Fibroblast of the aortic adventitia (primary cell): ENCODE measurements at places on chromosomes 11 and 22. TPM values are rescaled to one million over a fixed set of nuclear protein-coding genes. Genes with fewer than 3 reads are reported as not detected.

PRRG4 gene
- 0.36 and 0.49 TPM in 2 replicates for total RNA-seq

LDLRAD3 gene
- total RNA-seq, result 8.6 and 10.8 TPM in 2 replicates

MMP7 gene
- not detected in 2 replicates for total RNA-seq

TRPT1 gene
- 18.9 and 33.3 TPM in 2 replicates for total RNA-seq

DNA sequence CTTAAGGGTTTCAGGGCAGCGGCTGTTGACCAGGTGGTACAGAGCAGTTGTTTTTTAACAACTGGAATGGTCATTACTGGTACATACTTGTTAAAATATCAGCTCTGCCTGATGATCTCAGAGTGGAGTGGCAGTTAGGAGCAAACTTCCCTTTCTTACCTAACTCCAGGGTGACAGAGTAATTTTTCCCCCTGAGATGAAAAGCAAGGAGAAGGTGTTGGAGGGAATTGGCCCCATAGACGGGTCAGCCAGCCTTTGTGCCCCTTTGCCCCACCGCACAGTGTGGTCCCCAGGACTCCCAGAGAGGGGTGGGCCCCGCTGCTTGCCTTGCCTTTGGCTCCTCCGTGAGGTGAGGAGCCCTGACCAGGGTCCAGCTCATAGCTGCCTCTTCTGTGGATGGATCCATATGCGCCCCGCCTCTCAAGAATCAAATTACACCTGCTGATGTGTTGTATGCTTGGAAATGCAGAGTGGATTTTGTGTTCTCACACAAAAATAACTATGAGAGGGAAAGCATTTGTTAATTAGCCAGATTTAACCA lies 27.0 kb upstream of the SORL1-AS1 start:
- no peak for DNase-seq

GRCh38 chr22:36299911-36300310 lies 47.0 kb downstream of the APOL1 start:
- DNase-seq, result no peak

- no peak for DNase-seq
Observed at GRCh38 chr22:40414838-40415505, 44.6 kb downstream of the SGSM3 start.

DNA sequence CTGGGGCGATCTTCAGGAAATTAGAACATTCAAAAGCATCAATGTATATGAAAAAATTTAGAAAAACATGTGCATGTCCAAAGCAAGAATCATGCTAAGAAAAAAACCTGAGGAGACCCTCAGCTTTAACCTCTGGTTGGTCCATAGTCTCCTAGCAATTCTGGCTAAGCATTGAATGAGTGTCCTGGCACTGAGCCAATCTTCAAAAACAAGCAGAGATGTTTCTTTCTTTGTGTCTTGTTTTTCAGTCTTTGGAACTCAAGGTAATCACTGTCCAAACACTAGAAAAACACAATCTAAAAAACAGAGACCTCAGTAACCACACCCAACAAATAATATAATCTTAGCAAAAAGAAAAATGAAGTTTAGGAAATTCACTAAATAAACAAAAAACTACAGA lies 205.4 kb upstream of the CARD18 start:
- no peak for DNase-seq

- DNase-seq, result no peak
Observed at GRCh38 chr11:47899801-47900200, 51.7 kb upstream of the NUP160 start.

- no peak for DNase-seq
Observed at GRCh38 chr11:129636926-129637325, 178.7 kb upstream of the TMEM45B start.

DNA sequence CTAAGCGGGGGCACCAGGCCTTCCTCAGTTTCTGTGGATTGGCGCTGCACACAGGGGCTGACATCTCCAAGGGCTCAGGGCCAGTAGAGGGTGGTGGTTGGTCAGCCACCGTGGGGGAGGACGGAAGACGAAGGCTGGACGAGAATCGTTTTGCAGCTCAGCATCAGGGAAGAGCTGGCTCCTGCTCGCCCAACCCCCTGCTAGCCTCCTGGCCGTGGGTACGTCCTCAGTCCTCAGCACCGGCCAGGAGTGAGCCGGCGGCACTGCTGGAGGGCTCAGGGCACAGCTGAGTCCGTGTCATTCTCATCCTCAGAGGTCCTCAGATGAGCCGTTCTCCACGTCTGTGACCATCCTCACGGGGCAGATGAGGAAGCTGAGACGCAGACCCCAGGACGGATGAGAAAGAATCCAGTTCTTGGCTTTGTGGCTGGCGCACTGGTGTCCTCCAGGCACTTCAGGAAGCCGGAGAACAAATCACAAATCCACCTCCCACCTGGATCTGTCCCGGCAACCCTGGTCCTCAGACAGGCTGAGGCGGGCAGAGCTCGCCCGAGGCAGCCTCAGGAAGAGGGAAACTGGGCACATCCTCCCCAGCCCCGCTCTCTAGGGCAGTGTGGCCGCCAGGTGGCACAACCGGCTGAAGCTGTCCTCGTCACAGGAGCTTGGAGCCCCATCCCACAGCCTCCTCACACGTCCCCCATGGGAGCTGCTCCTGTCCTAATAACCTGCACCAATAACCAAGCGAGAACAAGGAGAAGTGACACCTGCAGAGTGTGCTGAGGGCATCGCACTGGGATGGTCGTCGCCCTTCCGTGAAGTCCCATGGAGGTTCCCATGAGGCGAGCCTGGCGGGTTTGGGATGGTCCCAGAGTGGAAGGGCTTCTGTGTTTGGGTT lies 393.7 kb downstream of the BRD1 start:
- DNase-seq, result no peak

GRCh38 chr11:34161812-34162492 lies 56.5 kb downstream of the NAT10 start:
- no peak for DNase-seq

DNA sequence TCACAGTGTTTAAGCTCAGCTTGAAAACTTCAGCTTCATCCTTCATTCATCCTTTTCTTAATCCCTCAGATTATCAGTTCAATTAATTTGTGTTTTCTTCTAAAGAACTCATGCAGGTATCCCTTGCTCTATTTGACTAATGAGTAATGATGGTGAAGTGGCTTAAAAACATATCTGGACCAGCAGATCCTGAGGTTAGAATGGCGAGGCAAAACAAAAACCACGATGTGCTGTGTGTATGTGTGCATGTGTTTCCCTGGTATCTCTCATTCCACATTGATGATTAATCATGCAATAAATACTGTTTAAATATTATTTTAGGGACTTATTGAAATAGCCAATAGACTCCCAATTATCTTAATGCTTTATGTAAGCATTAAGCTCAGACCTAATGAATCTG lies 437.0 kb downstream of the DYNC2H1 start:
- DNase-seq, result no peak
